ENCODE measurements at places on chromosomes 12 and 14.

DNA sequence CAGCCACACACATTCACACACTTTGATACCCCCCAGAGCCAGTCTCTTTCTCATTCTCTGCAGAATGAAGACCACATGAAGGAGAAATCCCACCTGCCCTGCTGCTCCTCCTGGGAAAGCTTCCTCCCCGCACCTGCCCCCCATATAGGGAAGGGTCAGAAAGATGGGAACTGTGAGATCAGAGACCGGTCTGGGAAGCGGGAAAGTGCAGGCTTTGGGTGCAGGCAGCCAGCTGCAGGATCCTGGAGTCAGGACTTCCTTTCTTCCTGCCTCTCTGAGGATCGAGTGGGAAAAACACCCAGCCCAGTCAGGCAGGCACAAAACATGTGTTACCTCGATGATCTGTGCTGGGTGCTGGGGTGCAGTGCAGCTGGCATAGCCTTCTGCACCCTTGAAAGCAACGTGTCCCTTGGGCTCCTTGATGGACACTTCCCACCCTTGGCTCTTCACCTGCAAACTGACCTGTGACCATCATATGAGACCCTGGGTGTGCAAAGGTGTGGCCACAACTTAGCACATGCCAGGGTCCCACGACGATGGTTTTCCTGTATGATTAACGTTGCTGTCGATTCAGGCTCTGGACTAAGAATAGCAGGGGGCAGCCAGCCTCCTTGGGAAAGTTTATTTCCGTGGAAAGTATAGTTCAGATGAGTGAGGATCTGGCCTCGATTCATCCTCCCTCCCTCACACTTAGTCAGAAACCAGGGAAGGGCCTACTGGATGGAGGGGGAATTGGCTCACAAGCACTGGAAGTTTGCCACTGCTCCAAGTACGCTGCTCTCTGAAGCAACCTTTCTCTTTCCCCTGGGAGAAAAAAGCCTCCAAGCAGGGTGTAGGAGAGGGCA is 105.4 kb upstream of the MED13L start:
- DNase-seq = no peak

- no peak for DNase-seq
Measured at GRCh38 chr12:105352940-105353635, 22.6 kb downstream of the C12orf75 start.

DNA sequence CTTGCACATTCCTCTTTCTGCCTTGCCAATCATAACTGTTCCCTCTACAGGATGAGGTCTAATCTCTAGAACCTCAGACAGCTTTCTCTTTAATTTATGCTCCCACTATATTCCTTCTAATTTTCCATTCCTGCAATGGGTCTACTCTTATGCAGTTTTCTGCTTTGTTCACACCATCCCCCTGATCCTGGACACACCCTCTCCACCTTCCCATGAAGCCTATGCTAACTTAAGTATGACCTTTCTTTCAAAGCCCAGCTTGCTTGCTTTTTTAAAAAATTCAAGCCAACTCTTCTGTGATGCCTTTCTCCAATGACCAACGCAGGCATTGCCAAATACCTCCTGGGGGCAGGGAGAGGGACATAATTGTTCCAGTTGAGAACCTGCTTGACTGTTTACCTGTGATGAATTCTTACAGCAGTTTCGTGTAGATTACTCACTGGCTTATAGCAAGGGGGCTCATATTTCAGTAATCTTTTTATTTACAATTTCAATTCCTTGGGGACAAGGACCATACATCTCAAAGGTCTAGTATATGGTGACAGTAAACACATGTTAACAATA is 7.8 kb downstream of the SLC38A1 start:
- DNase-seq = no peak

- DNase-seq = no peak
Measured at GRCh38 chr14:33567731-33568130, 383.1 kb downstream of the EGLN3 start.

DNA sequence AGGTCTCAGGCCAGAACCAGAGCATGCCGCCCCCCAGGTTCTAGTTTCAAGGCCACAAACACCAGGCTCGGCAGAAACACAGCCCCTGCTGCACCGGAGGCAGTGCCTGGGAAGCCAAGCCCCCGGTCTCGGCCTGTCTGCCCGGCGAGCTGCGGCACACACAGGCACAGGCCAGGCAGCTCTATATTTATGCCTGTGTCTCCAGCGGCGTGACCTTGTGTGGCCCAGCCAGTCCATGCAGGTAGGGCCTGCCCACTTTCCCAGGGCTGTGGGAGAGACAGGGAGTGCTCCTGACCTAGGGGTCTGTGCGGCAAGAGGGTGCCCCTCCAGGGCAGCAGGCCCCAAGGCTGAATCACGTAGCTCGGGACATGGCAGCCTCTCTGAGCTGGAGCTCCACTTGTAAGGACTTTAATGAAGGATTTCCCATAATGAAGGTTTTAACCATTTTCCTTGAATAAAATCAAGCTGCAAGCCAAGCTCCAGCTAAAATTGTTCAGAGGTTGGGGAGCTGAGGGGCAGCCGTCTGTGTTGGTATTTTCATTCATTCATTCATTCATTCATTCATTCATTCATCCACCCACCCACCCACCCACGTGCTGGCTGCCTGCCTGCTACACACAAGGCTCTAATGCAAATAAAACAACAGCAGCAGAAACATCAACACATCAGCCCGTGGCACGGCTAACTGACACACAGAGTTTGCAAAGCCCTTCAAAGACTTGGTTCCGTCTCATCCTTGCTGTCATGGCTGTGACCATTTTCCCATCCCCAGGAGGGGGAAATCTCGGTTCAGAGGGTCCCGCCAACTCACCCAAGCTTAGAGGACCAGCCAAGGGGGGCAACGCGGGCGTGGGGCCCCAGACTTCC is 92.0 kb downstream of the RFLNA start:
- no peak for DNase-seq

DNA sequence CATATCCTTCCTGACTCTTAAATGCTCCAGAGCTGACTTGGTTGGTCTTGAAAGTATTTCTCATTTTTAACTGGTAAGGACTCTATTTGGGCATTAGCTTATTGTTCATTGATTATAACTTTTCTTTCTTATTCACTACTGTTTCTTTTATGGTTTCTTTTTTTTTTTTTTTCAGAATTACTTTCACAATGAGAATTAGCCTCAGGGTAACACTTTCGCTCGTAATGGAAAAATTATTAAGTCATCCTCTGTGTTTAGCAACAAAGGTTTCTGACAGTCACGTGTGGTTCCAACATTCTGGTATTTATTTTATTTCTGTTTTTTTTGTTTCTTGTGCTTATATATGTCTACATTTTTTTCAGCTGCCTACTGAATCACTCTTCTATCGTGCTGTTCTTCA is 80.0 kb downstream of the METTL25 start:
- no peak for DNase-seq

DNA sequence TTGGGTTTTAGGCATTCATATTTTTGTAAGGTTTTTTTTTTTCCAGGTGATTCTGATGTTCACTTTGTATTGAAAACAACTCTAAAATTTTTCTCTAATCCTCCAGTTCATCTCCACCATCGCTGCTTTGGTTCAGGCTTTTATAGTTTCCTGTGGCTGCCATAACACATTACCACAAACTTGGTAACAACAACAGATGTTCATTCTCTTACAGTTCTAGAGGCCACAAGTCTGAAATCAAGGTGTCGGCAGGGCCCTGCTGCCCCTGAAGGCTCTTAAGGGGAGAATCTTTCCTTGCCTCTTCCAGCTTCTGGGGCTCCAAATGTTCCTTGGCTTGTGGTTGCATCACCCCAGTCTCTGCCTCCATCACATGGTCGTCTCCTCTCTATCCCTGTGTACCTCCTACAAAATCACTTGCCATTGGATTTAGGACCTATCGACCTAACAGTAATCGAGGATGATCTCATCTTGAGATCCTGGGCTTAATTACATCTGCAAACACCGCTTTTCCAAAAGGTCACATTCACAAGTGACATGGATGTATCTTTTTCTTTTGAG is 55.2 kb downstream of the PELI2 start:
- DNase-seq = peak; percentile 6

DNA sequence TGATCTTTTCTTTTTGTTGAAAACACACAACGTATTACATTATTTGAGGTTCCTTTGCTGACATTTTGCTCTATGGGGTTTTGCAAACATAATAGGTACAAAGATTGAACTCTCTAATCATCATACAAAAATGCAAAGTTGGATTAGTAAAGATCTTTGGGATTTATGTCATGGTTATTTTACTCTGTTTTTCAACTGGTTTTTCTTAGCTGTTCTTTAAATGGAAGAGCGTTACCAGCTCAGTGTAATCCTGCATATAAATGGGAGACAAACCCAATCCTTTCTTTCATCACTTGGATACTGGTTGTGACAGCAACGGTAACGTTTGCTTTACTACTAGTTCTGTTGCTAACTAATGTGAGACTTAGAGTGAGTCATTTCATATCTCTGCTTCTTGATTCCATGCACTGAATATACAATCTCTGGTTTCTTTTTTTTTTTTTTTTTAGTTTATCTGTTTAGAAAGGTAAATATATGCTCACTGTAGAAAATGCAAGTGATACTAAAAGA is 104.9 kb upstream of the NOVA1 start:
- no peak for DNase-seq

- DNase-seq = no peak
Measured at GRCh38 chr12:41530441-41530840, 342.3 kb downstream of the PDZRN4 start.

GRCh38 chr12:57722716-57723629 is 15.6 kb downstream of the AGAP2 start:
- DNase-seq = no peak

- DNase-seq = no peak
Measured at GRCh38 chr12:102642199-102642598, 161.8 kb upstream of the IGF1 start.

GRCh38 chr12:80860206-80860605 is 77.5 kb downstream of the LIN7A start:
- DNase-seq = no peak

DNA sequence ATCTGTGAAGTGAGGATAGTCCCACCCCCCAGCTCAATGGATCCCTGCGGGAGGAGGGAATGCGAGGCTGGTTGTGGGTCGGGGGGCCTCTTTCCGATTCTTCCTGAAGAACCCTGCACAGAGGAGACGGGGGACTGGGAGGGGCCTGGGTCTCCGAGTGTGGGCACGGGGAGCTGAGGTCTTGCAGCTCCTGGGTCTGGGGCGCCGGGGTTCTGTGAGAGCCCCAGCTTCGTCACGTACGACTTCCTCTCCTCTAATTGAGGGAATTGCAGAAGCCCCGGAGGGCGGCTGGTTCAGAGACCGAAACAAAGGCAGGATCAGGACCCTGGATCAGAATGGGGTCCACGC is 66.6 kb downstream of the DIO3 start:
- no peak for DNase-seq

GRCh38 chr14:34300882-34301734 is 160.9 kb downstream of the SPTSSA start:
- DNase-seq = no peak

GRCh38 chr12:120061575-120062214 is 54.9 kb downstream of the RAB35 start:
- DNase-seq = no peak

DNA sequence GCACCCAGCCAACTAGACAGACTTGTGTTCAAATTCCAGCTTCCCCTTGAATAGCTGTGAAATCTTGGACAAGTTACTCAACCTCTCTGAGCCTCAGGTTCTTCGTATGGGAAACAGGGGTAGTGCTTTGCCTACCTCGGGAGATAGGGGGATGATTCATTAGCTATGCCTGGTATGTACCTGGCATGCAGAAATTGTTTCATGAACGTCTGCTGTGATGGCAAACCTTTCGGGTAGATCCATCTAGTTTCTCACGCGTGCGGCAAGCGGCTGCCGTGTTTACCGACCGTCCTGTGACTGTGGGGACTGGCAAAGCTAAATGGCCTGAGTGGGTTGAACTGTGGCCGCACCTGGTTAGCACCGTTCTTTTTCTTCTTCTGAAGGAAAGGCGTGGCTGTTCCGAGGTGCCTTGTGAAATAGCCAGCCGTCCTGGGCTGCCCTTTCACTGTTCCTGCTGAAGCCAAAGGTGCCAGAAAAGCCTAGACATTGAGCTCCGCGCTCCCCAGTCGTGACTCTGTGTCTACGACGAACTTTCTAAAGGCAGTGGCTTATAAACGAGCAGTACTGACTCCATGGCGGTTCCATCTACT is 40.6 kb upstream of the MED13L start:
- no peak for DNase-seq

DNA sequence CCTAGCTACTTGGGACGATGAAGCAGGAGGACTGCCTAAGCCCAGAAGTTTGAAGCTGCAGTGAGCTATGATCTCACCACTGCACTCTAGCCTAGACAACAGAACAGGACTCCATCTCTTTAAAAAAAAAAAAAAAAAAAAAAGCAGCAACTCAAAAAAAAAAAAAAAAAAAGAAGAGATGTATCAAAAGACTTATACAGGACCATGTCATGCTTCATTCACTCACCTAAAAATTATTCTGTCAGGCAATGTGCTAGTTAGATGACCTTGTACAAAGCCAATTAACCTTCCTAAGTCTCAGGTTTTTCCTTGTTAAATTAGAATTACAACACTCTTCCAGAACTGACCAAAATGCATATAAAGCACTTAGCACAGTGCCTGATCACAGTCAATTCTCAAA is 50.9 kb downstream of the BAZ1A start:
- no peak for DNase-seq

GRCh38 chr14:95614349-95614748 is 71.9 kb upstream of the TCL1B start:
- DNase-seq = no peak

GRCh38 chr12:68609998-68610369 is 715 bp upstream of the RAP1B start:
- DNase-seq = no peak

Data from immature natural killer cell (primary cell).